ENCODE measurements at places on chromosomes 5 and 9.

DNA sequence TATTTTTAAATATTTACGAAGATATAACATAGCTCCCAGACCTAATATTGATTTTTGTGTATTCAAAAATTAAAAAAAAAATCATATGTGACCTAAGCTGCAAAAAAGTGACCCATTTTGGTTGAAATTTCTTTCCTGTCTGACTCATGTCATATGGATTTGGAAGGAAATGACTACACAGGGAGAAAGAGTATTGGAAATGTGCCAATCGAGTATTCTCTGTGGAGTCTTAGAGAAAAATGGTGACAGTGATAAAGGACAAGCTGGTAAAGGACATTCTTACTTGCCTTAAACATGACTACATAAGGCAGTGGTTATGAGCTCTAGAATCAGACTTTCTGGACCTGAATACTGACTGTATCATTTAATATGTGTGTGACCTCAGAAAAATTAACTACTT lies 262.9 kb upstream of the PTPRD start:
- no peak for DNase-seq

DNA sequence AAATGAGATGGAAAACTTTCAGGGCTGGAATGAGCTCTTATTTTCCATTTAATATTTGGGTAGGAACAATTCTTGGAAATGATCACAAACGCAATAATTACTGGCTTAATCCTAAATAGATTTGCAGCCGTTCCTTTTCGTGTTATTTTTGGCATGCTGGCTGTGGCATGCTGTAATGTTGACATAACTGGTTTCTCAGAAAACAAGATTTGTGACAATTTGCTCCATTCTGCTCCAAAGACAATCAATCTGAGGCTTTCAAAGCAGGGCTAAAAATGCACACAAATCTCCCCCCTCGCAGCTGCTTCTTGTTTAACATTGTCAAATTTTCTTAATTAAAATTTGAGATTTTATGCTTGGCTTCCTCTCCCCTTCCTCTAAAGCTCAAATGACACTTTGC lies 151.2 kb downstream of the TTC39B start:
- no peak for DNase-seq

GRCh38 chr5:78753093-78753531 lies 104.5 kb upstream of the LHFPL2 start:
- no peak for DNase-seq

- no peak for DNase-seq
These were observed 179.8 kb downstream of the OLFM1 start for GRCh38 chr9:135267191-135267809.
